Hypothalamus (tissue), 51 donors: ENCODE measurements at places on chromosomes 12 and 14.

GRCh38 chr12:94872007-94872653, 131.4 kb downstream of the NDUFA12 start:
- DNase-seq = no peak

DNA sequence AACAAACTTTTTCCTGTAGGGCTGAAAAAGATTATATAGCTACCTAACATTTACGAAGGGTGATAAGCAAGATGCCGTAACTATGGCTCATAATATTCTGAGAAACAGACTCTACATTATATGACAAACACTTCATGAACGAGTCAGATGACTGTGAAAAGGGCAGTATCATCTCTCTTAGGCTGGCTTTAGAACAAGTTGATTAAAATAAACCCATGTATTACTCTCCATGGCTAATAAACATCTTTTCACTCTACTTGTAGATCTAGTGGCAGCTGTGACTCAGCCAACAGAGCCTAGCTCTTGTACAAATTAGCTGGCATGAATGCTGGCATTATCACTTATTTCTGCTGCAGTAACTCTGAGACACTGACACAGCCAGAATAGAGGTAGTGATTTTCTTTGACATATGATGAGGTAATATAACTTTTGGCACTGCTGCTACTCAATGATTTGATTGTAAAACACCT, 47.1 kb downstream of the SLC2A13 start:
- DNase-seq = no peak

- DNase-seq = no peak
Measured at GRCh38 chr12:22333713-22334409, 646 bp downstream of the ST8SIA1 start.

- DNase-seq = no peak
Measured at GRCh38 chr12:89858718-89859117, 150.1 kb upstream of the ATP2B1 start.

DNA sequence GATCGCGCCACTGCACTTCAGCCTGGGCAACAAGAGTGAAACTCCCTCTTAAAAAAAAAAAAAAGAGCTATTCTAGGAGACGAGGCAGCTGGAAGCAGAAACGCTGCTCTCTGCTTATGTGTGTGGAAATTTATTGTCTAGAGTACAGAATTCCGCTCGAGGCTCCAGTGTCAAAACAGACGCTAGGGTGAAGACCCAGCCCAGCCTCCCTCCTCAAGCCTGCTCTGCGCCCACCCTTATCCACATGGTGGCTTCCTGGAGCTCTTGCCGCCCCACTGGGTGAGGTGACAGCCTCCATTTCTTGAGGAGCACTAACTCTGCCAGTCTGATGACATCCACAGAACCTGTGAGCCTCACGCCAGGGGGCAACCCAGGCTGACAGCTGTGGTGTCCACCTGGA, 49.5 kb upstream of the DLK1 start:
- DNase-seq = no peak

- no peak for DNase-seq
Measured at GRCh38 chr14:54606631-54607133, 39.8 kb downstream of the SAMD4A start.

DNA sequence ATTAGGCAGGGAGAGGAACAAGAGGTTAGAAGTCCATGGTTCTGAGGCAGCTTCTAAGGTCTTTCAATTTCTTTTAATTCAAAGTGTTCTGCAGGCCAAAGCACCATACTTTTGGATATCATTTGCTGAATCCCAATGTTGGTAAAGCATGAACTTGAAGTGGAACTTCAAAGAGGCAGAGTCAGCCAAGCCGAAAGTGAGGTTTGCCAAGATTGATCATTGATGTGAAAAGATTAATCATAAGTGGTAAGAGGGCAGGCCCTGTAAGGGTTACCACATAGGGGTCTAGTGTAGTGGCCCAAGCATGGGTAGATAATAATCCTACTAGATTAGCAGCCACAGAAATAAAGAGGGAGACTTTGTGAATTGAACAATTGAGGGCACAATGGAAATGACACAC, 191.7 kb upstream of the DIO2 start:
- DNase-seq = no peak

DNA sequence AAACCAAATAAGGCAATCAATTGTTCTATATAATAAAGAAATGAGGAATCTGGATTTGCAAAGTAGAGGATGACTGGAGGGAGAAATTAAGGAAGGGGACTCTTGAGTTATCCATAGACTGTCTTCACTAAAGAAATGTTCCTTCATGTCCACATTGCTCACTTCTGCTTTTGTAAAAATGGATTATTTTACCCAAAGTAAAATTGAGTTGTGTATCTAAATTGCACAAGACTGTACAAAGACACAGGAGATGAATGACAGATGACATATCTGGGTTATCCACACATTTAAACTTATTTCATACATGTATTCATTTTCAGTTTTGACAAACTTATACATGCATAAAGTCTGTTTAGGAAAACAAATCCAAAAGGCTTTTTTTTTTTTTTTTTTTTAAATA, 11.3 kb downstream of the ATP2B1 start:
- DNase-seq = no peak

- DNase-seq = no peak
Measured at GRCh38 chr14:23827100-23827892, 126.3 kb upstream of the DHRS4 start.

DNA sequence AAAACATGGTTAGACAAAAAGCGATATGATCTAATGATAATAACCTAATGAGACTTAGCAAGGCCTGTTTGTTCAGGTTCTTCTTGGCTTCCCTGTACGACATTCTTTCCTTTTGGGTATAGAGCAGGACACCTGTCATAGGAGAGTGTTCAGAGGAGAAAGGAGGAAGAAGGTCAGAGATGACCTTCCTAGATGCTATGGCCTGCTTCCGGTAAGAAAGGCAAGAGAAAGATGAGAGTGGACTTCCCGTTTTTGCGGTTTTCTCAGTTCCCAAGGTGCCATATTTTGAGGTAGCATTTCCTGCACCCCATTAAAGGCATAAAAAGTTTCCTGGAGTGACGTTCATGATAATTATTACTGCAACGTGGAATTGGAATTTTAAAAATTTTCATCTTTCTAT, 8.7 kb downstream of the CLEC4E start:
- DNase-seq = no peak

DNA sequence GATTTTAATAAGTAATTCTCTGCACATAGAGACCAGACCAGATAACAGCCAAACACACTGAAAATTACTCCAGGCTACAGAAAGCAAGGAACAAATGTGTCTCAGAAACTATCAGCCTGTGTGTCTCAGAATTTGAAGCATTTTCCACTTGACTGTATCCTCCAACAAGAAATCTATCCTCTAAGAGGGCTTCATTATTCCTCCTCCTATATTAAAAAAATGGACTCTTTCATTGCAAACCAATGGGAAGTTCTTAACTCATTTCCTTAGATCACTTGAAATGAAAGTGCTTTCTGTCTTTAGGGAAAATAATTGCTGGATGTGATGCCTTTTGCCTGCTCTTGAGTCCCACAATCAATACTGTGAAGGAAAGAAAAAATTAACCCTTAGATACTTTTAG, 2.3 kb downstream of the ST8SIA1 start:
- no peak for DNase-seq

DNA sequence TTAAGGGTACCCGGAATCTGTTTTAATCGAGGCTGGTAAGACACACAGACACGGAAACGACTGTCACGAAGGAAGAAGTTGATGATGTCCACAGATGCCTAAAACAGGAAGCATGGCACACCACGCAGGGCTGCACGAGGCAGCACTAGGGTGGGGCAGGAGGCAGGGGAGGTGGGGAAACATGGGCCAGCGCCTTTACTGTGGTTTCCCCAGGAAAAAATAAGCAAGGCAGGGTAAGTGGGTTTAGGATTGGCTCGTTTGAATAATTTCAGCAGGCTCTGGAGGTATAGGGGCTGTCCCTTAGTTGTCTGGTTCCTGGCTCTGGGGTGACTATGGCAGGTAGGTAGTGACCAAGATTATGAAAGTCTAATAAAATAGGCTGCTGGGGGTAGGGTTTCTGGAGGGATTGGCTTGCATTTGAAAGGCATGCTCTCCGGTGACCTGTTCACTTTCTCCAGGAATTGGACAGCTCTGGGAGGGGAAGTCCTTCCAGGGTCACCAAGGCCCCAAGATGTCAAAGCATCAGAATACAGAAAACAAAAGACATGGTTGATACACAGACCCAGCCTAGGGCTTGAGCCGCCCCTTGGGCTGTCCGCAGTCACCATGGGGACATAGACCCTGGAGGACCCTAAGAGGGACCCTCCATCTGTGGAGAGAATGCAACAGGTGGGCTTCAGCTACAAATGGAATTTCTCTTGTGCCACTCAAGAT, 35.3 kb downstream of the MAP1LC3B2 start:
- DNase-seq = no peak

DNA sequence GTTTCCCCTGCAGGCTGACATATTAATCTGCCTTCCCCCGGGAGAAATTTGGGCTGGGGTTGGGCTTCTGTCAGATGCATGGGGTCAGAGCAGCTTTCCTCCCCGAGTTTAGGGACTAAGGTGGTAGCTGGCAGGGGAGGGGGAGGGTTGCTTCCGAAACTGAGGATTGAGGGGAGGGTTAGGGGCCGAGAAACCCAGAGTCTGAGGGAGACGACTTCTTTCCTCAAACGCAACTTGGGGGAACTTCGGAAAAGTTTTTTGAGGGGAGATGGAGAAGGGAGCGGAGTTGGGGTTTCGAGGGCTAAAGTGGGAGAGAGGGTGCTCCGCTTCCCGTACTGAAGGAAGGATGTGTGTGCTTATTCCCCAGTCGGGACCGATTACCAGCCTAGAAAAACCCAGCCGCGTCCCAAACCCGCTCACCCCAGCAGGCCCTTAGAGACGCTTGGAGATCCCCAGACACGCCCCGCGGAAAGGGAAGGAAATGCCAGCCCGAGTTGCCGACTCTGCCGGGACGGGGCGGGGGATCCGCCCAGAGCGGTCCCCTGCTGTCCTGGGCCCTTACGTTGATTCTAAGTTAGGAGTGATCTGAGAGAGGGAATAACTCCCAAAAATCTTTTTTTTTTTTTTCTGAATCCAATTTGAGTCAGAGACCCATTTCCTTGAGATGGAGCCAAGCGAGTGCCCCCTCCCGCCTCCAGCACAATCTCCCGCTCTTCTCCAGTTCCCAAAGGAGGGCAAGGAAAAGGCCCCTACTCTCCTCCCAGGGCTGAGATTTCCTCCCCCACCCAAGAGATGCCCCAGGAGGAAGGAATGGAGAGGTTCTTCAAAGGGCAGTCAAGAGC, 61.9 kb downstream of the SMUG1 start:
- no peak for DNase-seq

DNA sequence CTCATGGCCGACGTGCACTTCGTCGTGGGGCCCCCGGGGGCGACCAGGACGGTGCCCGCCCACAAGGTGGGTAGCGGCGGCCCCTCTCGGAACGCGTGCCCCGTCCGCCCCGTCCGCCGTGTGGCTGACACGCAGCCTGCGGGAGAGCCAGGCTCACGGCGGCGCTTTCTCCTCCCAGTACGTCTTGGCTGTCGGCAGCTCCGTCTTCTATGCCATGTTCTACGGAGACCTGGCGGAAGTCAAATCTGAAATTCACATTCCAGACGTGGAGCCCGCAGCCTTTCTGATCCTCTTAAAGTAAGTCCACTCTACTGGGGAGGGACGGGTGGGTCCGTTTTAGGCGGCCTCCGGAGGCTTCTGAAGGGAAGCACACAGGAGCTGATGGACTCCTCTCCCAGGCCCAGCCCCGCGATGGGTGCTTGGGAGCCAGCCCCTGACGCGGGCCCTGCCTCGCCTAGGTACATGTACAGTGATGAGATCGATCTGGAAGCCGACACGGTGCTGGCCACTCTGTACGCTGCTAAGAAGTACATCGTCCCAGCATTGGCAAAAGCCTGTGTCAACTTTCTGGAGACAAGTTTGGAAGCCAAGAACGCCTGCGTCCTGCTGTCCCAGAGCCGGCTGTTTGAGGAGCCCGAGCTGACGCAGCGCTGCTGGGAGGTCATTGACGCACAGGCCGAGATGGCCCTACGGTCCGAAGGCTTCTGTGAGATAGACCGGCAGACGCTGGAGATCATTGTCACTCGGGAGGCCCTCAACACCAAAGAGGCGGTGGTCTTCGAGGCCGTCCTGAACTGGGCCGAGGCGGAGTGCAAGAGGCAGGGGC, 1.1 kb downstream of the BTBD6 start:
- no peak for DNase-seq

GRCh38 chr12:58174316-58174715, 232.9 kb downstream of the ATP23 start:
- no peak for DNase-seq

DNA sequence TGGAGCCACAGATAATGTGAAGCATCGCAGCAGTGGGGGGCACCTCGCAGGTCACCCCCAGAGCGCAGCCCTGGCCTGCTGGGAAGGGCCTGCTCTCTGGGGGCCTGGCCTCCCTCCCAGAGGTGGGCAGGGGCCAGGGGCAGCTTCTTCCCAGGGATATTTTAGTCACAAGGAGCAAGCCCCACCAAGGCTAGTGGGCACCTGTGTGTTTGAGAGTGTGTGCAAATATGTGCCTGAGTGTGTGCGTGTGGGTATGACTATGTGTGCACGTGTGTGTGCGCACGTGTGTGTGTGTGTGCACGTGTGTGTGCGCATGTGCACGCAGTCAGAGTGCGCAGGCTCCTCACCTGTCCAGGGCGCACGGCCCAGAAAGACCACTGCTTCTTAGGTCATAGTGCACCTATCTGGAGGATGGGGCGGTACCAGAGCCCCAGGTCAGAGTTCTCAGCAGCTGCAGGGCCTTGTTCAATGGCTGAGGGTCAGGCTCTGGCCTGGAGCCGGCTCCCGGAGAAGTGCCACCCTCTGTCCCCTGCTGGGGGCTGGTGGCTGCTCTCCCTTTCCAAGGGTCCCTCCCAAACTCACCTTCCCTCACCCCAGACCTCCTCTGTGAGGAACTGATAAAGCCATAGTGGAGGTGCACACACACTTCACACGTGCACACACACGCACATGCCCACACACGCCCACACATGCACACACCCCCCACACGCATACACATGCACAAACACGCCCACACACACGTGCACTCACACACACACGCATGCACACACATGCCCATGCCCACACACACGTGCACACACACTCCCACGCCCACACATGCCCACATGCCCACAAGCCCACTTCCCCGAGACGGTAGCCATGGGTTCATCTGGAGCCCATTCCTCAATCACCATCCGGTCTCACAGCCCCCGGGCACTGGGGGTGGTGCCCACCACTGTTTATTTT, 128.5 kb downstream of the KIF26A start:
- no peak for DNase-seq

DNA sequence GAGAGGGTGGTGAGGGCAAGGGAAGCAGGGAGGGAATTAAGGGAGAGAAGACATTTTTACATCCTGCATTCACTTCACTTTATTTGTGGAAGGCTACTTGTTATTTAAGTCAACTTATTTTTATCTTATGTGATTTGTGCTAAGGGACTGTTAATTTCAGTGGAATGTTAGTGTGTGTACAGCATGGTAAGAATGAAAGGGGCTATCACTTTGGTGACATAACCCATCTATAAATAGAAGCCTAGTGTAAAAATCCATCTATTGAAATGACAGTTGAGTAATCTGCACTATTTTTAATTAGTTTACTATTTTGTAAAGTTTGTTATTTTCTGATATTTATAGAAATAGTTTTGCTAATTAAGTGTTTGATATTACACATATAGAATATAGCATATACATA, 16.8 kb upstream of the CHPT1 start:
- DNase-seq = no peak
